ENCODE measurements at places on chromosomes 7 and 10.

DNA sequence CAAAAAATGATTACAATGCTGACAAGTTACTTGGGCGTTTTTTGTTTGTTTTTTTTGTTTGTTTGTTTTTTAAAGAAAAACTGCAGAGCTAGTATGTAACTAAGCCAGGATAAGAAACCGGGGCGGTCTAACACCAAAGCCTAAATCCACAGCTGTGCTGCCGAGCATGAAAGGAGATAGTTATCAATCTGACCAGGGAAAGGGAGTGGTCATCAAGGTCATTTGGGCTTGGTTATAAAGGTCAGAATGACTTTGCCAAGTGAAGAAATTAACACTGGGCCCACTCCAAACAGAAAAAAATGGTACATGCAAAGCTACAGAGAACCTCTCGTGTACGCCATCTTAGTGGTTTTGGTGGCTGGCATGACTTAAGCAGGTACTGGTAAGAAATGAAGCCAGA is 104.7 kb downstream of the SRPK2 start:
- no peak for DNase-seq

GRCh38 chr10:132375116-132375794 is 21.7 kb upstream of the PWWP2B start:
- no peak for DNase-seq

- no peak for DNase-seq
These were observed 190.9 kb upstream of the PPP1R3A start for GRCh38 chr7:114109721-114110120.

DNA sequence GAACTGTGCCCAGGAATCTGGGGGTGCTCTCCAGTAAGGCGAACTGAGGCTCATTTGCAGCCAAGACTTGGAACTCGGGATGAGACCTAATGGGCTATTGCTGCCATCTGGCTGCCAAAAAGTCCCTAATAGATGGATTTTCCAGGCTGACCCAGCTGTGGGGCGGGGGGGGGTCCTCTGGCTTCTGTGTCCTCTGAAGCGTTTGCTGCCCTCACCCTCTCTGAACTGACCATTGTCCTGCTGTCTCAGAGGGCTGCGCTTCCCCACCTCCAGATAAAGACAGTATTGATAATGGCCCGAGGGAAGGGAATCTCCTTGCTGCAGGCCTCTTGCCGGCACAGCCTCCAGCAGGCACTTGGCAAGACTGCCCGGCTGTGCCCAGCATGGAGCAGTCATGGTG is 46.6 kb downstream of the CLEC2L start:
- DNase-seq = peak; percentile 40

DNA sequence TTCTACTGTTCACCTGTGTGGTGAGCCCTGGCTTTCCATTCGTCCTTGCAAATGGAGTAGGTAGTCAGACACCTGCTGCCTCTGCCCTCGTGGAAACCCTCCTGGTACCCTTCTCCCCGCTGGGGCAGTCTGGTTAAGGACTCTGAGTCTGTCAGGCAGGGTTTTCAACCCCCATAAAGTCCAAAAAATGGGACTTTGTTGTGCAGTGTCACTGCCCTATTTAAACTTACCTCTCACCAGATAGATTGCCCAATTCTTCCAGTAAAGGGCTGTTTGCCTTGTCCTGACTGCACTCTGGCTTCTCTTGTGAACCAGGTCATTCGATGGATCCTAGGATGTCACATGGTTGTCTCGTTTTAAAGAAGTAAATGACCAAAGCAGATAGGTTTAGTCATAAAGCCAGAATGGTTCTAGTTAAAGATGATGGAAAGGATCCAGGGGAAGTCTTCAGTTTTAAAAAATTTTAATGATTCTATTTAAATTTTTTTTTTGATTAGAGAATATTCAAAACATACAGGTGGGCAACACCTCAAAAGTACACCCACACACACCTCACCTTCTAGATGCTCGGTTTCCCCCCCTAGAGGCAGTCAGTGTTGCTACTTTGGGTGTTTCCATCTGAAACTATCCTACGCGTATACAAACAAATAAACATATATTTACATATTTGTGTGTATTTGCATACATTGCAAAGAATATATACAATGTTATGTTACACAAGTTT is 22.0 kb downstream of the TMEM176B start:
- no peak for DNase-seq

- peak; percentile 89 for DNase-seq
These were observed 24.5 kb upstream of the EEPD1 start for GRCh38 chr7:36128448-36129047.

DNA sequence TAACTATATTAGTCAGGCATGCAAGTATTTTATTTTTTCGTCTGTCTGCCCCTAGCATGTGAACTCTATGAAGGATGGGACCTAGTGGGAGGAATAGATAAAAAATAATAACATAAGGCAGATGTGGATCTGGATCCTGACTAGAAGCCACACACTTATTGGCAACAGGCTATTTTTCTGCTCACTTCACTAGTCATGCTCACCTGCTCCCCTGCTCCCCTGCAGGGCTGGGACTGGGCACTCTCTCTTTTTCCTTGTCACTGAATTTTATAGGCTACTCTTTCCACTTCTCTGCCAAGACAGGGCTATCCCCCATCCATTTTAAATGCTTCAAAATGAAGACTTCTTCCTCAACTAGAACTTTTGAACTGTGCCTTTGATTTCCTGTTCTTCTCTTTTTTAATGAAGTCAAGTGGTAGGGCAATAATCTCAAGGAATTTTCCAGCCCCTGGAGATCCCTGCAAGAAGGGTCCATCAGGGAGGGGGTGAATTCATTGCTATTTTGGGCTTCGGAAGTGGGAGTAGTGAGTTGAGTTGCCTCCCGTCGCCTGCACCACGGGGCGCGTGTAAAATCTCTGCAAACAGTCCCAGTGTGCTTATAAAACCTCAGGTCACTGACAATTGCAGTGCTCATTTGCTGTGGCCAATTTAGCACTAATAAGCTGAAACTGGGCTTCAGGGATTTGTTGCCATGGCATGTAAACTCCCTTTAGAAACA is 156.7 kb upstream of the NPVF start:
- DNase-seq = no peak

DNA sequence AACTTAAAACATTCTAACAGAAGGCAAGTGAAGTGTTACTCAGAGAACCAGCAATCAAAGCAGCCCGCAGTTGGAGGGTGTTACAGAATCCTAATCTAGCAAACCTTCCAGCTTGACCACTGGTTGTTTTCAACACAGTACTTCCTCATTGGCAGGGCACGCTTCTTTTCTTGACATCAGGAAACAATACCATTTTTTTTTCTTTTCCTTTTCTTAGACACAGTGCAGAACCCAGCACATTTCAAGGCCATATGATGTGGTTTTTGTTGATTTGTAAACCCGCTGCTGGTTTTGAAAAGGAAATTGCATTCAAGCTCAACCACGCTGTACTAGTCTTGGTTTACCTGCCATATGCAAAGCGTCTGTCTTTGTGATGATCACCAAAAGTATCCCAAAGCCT is 33.4 kb downstream of the RHOBTB1 start:
- DNase-seq = no peak

DNA sequence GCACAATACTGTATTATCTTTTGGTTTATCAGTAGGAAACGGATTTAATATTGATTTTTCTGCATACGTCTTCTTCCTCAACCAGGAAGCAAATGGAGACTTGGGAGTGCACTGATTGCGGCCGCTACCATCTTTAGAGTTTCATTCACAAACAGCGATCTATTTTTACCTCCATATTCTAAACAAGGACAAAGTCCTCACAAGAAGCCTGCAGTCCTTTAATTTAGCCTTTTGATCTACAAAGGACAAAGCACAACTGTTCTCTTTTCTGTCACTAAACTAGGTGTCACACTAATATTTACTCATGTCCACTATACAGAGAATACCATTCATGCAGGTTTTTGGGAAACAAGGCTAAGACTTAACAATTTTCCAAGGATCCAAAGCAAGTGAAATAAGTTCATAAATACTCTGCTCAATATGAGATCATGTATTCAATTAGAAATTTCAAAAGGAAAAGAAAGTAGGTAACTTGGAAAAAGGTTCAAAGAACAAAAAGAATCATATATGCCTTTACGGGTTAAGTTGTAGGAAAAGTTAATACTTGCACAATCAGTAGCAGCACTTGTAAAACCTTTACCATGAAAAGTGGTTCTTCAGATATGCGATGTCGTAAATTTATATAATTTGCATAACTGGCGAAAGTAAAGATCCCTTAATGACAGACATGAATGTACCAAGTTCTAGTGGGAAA is 92.1 kb downstream of the UPF2 start:
- no peak for DNase-seq

GRCh38 chr10:72204724-72205123 is 11.1 kb upstream of the ANAPC16 start:
- DNase-seq = no peak

DNA sequence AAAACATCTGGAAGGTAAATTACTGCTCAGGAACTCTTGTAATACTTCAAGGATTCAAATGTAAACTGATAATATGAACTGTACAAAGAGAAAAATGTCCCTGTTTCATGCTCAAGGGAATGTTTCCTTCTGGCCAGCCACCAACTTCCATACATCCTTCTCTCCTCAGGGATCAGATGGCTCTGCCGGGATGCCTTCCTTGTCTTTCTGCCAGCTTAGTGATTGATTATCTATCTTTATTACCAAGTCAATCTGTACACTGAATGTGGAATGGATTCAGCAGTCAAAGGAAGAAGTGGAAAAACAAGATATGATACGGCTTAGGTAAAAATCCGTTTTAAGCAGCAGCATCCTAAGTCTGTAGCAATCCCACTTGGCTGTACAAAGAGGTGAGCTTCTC is 178.3 kb downstream of the PTN start:
- DNase-seq = no peak
